ENCODE measurements at places on chromosomes 2 and 18.

GRCh38 chr18:49031511-49032188, 80.9 kb upstream of the SMAD7 start:
- no peak for DNase-seq

- no peak for DNase-seq
Observed at GRCh38 chr2:127993659-127994058, 34.2 kb downstream of the SAP130 start.

DNA sequence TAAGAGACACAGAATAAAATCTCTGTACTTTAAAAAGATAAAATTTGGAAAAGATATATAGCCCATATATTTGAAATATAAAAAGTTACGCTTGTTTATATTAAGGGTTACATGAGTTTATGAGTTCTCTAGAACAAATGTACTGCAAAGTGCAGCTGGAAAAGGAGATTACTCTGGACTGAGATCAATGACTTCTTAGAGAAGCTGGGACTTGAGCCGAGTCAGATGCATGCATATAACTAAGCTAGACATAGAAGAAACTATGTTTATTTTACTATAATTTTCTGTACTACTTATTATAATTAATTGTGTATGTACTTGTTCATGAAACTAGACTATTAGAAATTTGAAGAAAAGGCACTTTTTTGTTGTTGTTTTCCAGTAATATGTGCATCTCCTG, 170.3 kb upstream of the NXPH2 start:
- no peak for DNase-seq

DNA sequence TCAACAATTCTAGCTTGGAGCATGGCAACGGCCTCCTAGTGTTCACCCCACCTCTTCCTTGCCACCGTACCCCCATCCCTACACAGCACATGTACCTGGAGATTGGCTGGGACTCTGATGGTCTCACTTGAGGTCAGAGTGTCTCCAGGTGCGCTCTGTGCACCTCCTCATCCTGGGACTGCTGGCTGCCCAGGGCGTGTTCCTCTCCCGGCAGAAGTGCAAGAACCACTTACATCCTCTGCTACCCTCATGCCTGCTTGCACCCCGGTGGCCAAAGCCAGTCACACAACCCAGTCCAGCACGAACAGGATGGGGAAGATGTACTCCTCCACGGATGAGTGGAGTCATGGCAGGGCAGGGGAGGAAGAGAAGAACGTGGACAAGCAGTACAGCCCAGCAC, 151.5 kb downstream of the ASB1 start:
- no peak for DNase-seq

DNA sequence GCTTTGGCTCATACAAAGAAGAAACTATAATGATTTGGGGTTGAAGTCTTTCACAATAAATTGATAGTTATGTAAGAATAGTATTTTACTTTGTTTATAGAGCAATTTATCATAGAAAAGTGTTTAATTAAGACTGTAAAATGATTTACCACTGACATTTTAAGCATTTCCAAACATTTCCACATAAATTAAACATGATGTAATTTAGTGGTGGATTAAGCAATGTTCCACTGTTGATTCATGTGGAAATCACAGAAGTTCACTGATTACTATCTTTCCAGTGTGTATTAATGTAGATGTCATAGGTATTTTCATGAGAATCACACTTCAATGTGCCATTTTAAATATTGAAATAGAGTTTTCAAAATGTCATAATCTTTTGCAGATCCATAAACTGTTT, 40.1 kb upstream of the GRB14 start:
- DNase-seq = no peak

- DNase-seq = no peak
Observed at GRCh38 chr18:9827793-9828505, 57.8 kb upstream of the TXNDC2 start.

DNA sequence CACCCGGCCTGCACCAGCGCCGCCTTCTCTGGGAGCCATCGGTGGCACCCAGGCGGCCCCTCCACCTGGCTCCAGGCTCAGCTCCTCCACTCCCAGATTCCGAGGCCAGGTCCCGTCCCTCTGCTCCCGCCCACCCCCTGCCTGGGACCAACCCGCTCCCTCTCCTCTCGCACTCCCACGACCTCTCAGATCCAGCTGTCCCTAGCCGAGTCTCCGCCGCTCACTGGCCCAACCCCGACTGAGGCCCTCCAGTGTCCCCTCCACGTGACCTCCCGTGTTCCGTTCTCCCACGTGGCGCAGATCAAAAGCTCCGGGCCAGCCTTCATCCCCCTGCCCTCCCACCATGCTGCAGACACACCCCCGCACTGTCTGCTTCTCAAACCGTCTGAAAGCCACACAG, 14.4 kb upstream of the SALL3 start:
- no peak for DNase-seq

GRCh38 chr2:67008155-67008554, 389.0 kb upstream of the ETAA1 start:
- no peak for DNase-seq

GRCh38 chr2:33291278-33292013, 185.0 kb upstream of the RASGRP3 start:
- DNase-seq = no peak
